ENCODE measurements at places on chromosomes 2 and 18. TPM values are rescaled to one million over a fixed set of nuclear protein-coding genes. Genes with fewer than 3 reads are reported as not detected.

- no peak for DNase-seq
Measured at GRCh38 chr2:46921676-46922448, 6.3 kb upstream of the MCFD2 start.

- no peak for DNase-seq
Measured at GRCh38 chr2:217008794-217009193, 148.9 kb upstream of the TNP1 start.

DNA sequence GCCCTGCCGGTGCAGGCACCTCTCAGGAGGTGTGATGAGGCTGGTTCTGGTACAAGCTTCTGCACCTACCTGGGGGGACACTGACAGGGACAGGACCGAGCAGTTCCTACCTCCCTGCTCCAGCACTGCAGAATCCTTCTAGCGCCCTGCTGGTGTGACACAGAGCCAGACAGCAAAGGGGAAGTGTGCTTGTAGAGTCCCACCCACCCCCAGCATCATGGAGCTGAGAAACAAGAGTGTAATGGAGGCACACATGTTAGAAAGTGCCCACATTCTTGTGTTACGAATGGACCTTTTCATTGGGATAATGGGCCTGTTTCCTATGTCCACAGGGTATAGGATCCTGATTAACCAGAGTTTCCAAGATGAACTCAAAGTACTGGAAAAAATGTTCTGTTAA is 38.3 kb downstream of the OXER1 start:
- DNase-seq, result no peak

OXER1 gene
- not detected for total RNA-seq

SCG2 gene
- 5.0 TPM for total RNA-seq
